Stimulated activated CD8-positive, alpha-beta memory T cell treated with anti-CD3 and anti-CD28 coated beads, Interleukin-4, amount 100 ng/mL, for 4 hours (primary cell): ENCODE measurements at places on chromosomes 12 and 14.

DNA sequence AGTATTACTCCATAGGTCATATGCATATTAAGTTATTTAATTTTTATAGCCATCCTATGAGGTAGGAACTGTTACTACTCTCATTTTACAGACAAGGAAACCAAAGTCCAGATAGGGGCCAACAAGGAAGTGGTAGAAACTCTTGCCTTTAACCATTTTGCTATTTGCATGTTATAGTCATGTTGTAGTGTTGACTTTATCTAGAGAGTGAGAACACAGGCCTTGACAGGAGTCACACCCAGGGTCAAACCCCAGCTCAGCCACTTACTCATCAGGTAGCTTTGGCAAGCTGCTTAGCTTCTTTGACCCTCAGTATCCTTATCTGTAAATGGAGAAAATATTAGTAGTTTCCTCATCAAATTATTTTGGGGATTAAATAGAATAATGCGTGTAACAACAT lies 156.2 kb downstream of the CAND1 start:
- no peak for DNase-seq

DNA sequence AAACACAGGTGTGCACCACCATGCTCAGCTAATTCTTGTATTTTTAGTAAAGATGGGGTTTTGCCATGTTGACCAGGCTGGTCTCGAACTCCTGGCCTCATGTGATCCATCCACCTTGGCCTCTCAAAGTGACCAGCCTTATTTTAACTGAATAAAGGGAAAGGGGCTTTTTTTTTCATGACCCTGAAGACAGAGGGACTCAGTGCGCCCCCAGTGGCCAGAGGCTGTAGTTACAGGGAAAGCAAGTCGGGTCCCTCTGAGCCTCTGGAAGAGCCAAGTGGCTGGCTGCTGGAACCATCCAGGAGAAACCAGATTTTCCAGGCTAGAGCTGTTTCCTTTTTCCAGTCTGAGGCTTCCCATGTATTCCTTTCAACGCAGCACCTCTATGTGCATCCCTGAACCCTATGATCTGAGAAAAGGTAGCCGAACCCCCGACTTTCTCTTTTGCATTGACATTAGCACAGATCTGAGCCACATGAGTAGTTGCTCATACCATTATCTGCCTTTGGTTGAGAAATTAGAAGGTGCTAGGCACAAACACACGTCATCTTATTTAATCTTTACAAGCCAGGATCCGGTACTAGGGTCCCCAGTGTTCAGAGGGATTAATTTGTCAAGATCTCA lies 342.7 kb downstream of the CACNA1C start:
- no peak for DNase-seq

GRCh38 chr12:89674326-89674942 lies 34.2 kb downstream of the ATP2B1 start:
- no peak for DNase-seq

DNA sequence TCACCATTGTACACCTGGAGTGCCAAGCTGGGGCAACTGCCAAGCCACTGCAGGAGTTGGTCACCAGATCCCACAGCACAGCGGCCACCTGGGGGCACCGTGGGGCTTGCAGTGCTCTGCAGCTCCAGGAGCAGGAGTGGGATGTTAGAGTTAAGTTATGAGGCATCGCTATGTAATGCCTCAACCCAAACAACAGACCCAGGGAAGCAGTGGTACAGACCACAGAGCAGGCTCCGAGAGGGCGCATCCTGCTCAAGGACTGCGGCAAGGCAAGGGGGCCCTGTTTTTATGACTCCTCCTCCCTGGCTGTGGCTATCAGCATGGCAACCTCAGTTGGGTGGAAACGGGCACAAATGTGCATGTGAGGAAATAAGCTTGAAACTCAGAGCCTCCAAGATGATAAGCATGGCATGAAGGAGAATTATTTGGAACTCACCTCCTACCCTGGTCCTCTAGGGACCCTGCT lies 63.1 kb downstream of the ARL6IP4 start:
- DNase-seq = peak; percentile 60

- no peak for DNase-seq
Observed at GRCh38 chr12:30896461-30896860, 30.1 kb upstream of the TSPAN11 start.

DNA sequence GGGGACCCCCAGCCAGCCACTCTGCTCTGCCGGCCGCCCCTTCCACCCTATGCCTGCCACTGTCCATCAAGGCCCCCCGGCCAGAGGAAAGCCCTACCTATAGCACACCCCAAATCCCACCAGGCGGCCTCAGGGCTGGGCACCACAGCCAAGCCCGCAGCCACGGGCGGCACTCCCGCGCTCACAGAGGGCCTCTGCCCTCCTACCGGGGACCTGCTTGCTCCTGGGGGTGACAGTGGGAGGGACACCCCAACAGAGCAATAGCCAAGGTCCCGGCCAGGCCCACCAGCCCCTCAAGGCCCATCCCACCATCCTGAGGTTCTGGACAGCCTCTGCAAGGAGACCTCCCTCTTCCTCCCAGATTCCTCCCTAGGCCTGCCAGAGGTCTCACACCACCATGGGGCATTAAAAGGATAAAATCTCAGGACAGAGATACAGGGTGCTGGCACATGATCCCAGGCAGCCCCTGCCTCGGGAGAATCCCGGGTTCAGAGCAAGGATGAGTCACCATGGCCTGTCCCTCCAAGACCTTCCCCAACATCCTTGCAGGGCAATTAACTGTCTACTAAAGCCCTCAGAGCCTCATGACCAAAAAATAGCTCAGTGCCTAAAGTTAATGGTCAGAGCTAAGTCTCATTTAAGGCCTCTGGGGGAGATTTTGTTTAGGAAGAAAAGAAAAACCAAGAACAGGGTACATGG lies 17.1 kb downstream of the CCDC85C start:
- no peak for DNase-seq

DNA sequence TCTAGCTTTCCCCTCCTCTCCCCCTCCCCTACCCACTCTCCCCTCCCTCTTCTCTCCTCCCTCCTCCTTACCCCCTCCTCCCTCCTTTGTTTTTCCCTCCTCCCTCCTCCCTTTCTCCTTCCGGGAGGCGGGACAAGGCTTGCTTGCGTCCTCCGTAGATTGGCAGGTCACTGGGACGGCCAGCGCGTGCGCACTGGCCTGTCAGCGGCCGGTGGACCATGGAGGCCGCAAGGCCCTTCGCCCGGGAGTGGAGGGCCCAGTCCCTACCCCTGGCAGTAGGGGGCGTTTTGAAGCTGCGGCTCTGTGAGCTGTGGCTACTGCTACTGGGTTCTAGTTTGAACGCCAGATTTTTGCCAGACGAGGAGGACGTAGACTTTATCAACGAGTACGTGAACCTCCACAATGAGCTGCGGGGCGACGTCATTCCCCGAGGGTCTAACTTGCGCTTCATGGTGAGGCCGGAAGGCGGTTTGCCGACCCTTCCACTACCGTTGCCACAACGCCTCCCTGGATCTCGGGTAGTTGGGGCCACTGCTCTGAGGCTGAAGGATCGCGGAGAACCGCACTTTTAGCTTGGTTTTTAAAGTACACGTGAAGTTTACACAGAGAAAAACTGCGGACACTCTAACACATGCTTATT lies at the start of gene GLIPR1L2:
Gene GLIPR1L2 (plus strand): TSS at position 191 of the 640 bp plus-strand sequence. CDS start 28 bp downstream, at position 219.
- peak; percentile 79 for DNase-seq

DNA sequence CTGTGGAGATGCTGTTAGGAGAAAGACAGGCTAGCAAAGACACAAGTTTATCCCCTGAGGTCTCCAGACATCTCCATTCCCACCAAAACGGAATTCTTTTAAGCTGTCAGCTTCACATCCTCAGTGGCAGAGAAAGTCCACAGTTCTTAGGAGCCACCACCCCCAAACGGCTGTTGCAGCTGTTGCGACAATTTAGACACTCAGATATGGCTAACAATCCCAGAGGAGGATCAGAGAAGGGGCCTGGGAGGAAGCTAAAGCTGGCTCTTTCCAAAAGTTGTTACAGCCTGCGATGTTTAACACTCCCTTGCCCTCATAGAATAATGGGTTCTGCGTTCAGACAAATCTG lies 1.9 kb upstream of the ATP5MC2 start:
- DNase-seq = no peak

GRCh38 chr14:53110096-53110495 lies 43.0 kb downstream of the DDHD1 start:
- no peak for DNase-seq

DNA sequence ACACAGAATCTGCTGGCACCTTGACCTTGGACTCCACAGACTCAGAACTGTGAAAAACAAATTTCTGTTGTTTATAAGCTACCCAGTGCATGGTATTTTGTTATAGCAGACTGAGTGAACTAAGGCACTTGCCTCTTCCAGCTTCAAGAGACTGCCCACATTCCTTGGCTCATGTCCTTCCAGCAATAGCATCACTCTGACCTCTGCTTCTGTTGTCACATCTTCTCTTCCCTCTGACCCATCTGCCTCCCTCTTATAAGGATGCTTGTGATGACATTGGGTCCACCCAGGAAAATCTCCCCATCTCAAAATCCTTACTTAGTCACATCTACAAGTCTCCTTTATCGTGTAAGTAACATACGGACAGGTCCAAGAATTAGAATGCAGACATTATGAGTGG lies 200.4 kb downstream of the PIK3C2G start:
- DNase-seq = no peak

DNA sequence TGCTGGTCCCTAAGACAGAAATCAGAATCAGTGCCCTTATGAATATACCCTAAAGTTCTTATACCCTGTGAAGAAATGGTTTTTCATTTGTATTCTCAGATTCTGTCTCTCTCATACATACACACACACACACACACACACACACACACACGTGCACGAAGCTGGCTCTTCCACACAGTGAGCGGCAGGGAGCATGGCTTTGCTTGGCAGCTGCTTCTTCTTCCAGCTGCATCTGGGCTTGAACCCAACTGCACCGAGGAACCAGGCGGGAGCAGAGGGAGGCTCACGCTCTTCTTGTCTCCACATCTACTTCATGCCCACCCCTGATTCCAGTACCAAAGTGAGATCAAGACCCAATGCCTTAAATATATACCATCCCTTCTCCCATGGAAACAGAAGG lies 19.4 kb downstream of the GRIN2B start:
- no peak for DNase-seq
